Heart right ventricle (tissue), 16 donors: ENCODE measurements at places on chromosomes 1 and 21. TPM values are rescaled to one million over a fixed set of nuclear protein-coding genes. Genes with fewer than 3 reads are reported as not detected.

DNA sequence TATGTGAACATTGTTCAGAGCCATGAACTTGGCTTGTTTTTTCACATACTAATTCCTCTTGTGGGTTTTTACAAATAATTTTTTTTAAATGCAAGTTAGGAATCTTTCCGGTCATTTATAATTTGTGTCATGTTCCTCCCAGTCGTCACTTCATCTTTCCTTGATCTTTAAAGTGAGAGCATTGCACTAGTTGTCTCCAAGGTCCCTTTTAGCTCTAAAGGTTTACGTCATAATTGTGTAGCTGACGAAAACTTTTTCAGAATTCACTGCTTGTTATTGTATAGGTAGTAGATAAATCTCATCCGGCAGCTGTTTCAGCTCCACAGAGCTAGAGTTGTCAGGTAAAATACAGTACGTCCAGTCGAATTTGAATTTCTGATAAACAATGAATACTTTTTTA, 33.6 kb downstream of the SOAT1 start:
- DNase-seq, result no peak

- DNase-seq, result peak; percentile 64
Observed at GRCh38 chr1:59926381-59927123, at the start of gene CYP2J2. Gene CYP2J2 (minus strand): TSS chr1:59926773. CDS start chr1:59926746, 27 bp downstream.

GRCh38 chr1:51341876-51342496, 11.6 kb upstream of the TTC39A start:
- no peak for DNase-seq

- DNase-seq, result no peak
Observed at GRCh38 chr1:48644905-48645605, 131.6 kb downstream of the BEND5 start.

GRCh38 chr1:116125758-116126157, 14.6 kb downstream of the MAB21L3 start:
- DNase-seq, result no peak

Gene RXFP4
- total RNA-seq, result not detected

DNA sequence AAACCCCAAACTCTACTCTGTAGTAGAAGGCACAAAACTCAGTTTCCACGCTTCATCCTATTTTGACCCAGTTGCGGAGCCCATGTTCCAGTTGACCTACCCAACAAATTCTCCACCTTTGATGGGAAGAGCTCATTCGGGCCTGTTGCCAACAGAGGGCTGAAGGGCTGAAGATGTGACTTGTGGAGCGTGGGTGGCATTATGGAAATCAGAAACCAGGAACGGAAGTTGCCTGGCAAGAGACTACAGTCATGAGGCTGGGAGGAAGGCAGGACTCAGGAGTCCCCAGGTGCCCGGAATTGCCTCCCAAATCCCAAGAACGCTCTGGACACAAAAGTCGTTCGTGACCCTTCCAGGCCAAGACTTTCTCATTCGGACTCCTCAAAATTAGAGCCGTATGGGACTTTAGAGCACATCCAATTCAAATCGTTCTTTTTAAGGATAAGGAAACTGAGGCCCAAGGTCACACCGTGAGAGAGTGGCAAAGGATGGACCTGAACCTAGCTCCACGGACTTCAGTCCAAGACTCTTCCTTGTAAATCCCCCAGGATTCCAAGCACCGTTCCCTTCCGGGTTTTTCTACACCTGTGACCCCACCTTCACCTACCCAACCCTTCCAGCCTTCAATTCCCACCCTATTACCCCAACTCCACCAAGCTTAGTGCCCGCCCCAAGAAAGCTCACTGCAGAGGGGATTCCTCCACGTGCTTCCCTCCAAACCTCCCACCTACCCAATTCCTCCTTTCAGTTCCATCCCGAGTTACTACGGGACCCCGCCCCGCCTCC, 739 bp downstream of the SMG5 start:
- DNase-seq, result peak; percentile 35

Gene OR2T29
- total RNA-seq, result not detected

DNA sequence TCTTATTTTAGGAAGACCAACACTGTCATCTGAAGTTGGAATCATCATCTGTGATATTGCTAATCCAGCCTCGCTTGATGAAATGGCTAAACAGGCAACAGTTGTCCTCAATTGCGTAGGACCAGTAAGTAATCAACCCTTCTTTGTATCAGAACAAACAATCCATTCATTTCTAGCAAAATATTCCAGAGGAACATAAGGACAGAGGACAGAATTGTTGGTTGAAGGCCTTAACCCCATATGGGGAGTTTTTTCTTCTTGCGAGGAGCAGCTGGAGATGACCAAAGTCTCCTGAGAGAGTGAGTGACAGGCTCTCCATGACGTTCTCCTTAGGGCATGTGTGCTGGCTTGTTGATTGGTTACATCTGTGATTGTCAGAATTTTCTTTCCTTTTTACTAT, 2.7 kb downstream of the SCCPDH start:
- no peak for DNase-seq

- no peak for DNase-seq
Observed at GRCh38 chr1:102466487-102466886, 469.8 kb upstream of the OLFM3 start.

Gene SPRR1B
- not detected for total RNA-seq

GRCh38 chr1:25031601-25031965, 101.5 kb upstream of the RUNX3 start:
- no peak for DNase-seq

DNA sequence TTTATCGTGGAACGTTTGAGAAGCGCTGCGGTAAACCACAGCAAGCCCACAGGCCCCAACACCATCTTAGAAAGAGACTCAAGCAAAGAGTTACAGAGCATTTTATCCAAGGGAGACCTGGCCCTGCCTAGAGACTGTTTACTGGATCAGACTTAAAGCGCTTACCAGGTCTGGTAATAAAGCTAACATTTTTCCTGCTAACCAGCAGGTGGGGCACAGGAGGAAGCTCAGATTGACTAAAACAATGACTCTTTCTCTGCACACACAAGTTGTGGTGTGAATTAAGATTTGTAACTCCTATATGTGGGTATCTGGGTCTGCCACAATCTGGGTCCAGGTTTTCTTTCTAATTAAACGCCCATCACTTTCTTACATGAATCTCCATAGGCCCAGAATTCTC, 136.5 kb upstream of the ETS2 start:
- DNase-seq, result no peak

DNA sequence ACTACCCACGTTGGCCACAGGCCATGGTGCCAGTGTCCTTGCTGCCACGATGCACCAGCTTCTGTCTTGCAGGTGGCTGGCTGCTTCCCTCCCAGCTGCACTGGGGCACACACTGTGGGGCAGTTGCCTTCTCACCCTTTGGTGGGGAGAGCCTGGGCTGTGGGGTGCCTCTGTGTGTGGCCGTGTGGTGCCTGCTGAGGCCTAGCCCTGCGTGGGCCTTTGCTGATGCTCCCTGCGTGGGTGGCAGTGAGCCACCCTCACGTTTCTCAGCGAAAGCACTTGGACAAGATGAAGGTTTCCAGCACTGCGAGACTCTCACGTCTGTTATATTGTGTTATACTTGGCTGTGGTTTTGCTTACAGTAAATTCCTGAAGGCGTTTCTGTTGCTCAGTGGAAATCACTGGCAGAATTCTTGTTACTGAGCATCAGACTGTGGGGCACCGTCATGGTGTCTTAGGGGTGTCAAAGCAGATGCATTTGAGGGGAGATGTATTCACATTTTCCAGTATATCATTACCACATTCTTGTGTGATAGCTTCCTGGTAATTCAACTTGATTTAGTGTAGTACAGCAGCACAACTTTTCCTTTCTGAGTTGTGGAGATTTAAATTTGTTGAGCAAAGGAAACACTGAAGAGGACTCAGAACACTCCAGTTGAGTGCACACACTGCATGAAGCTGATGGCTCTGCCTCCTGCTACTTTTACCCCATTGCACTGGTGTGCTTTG, 124.7 kb downstream of the PCBP3 start:
- DNase-seq, result no peak

Gene LCE5A
- not detected for total RNA-seq

- no peak for DNase-seq
Observed at GRCh38 chr1:38094711-38095290, 48.2 kb upstream of the POU3F1 start.

Gene AMPD1
- not detected for total RNA-seq

- no peak for DNase-seq
Observed at GRCh38 chr1:208154040-208154439, 90.1 kb downstream of the PLXNA2 start.

Gene NUP210L
- total RNA-seq, result not detected

- DNase-seq, result peak; percentile 74
Observed at GRCh38 chr1:204466416-204467405, 27.9 kb downstream of the PIK3C2B start.

DNA sequence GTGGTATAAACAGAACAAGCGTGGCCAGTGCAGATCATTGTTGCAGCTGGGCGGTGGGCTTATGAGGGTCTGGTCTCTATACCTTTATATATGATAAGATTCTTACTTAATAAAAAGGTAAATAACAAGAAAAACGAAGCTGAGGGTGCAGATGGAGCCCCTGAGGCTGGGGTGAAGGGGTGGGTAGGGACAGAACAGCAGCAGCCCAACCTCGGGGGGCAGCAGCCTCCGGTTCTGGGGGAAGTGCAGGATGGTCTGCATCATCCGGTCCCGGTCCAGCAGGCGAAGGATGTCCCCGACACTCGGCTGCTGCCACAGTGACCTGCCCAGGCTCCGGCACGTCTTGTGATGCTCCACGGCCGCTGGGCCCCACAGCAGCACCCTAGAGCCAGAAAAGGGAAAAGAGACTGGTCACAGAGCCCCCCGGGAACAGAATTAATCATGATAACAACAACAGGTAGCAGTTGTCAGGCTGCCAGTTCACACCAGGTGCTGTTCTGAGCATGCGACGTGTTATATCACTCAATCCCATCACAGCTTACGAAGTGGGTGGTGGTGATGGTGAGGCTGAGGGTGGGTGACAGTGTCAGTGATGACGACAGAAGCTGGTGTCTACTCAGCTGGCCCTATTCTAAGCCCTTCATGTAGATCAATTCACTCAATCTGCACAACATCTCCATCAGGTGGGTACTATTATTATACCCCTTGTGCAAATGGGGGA, 35.5 kb downstream of the MRAP start:
- no peak for DNase-seq

Gene IRF2BP2
- 111 TPM for total RNA-seq

Gene INSRR
- 0.20 TPM for total RNA-seq

Gene RIPPLY3
- total RNA-seq, result not detected

Gene RAB13
- 62.0 TPM for total RNA-seq

Gene CNTN2
- 0.39 TPM for total RNA-seq

- DNase-seq, result no peak
Observed at GRCh38 chr1:67880056-67880601, 46.9 kb upstream of the GNG12 start.

DNA sequence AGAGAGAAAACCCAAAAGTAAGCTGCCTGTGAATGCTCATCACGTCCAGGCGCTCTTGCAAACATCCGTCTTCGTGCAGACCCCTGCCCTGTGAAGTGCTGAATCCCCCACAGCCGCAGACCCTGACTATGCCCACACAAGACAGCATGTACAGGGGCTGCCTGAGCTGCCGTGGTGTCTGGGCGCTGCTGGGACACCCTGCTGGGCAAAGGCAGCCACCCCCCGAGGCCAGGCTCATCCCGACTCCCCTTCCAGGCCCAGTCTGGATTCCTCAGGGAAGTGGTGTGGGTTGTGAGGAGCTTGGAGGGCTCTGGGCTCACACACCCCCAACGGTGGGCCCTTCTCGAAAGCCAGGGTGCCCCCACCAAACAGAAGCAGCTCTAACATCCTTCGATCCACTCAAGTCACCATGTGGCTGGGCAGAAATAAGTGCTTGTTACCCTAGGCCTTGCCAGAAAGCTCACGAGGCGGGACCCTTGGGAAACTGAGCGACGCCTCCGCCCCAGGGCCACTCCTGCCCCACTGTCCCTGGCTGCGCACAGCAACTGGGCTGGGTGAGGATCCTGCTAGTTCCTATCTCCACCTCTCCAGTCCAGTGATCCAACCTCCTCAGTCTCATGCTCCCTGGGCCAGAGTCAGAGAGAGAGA, 4.8 kb upstream of the WNT9A start:
- no peak for DNase-seq

Gene NECTIN4
- total RNA-seq, result not detected

Gene KCNJ10
- not detected for total RNA-seq

- DNase-seq, result no peak
Observed at GRCh38 chr1:51009381-51009780, 39.3 kb downstream of the CDKN2C start.

Gene GPR37L1
- total RNA-seq, result 0.04 TPM

Gene HPCAL4
- 0.21 TPM for total RNA-seq

Gene RHD
- total RNA-seq, result not detected

DNA sequence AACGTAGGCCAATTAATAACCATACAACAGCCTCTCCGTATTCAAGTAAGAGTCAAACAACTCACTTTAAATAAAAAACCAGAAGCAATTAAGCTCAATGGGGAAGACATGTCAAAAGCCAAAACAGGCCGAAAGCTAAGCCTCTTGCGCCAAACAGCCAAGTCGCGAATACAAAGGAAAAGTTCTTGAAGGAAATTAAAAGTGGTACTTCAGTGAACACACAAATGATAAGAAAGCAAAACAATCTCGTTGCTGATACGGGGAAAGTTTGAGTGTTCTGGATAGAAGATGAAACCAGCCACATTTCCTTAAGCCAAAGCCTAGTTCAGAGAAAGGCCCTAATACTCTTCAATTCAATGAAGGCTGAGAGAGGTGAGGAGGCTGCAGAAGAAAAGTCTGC, 53.4 kb downstream of the SIPA1L2 start:
- no peak for DNase-seq

Gene TNFRSF1B
- 17.5 TPM for total RNA-seq

Gene TSPAN2
- total RNA-seq, result 4.6 TPM

GRCh38 chr1:234721476-234722269, 111.7 kb upstream of the IRF2BP2 start:
- peak; percentile 53 for DNase-seq

DNA sequence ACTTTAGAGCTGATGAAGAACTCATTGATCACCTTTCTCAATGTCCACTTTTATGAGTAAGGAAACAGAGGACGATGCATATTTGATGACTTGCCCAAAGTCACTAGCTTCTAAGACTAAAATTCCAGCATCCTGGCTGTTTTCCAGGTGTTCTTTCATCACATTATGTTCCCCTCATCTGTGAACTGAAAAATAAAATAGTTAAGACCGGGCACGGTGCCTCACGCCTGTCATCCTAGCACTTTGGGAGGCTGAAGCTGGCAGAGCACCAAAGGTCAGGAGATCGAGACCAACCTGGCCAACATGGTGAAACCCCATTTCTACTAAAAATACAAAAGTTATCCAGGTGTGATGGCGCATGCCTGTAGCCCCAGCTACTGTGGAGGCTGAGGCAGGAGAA, 297.5 kb downstream of the DUSP10 start:
- DNase-seq, result no peak

- DNase-seq, result no peak
Observed at GRCh38 chr1:93925206-93925605, 16.0 kb upstream of the GCLM start.

Gene XCL1
- 0.25 TPM for total RNA-seq
